ENCODE measurements at places on chromosomes 4 and X.

GRCh38 chr4:155774033-155774432 is 15.2 kb downstream of the GUCY1B1 start:
- no peak for DNase-seq

- no peak for DNase-seq
These were observed 104.5 kb upstream of the GATB start for GRCh38 chr4:151865312-151865711.

- DNase-seq: no peak
These were observed 157.1 kb upstream of the FTHL17 start for GRCh38 chrX:31228909-31229308.

GRCh38 chr4:124943938-124944337 is 231.4 kb upstream of the ANKRD50 start:
- no peak for DNase-seq

- no peak for DNase-seq
These were observed 59.5 kb downstream of the CD38 start for GRCh38 chr4:15837591-15837990.

GRCh38 chr4:40227284-40227683 is 30.5 kb downstream of the RHOH start:
- DNase-seq: no peak

DNA sequence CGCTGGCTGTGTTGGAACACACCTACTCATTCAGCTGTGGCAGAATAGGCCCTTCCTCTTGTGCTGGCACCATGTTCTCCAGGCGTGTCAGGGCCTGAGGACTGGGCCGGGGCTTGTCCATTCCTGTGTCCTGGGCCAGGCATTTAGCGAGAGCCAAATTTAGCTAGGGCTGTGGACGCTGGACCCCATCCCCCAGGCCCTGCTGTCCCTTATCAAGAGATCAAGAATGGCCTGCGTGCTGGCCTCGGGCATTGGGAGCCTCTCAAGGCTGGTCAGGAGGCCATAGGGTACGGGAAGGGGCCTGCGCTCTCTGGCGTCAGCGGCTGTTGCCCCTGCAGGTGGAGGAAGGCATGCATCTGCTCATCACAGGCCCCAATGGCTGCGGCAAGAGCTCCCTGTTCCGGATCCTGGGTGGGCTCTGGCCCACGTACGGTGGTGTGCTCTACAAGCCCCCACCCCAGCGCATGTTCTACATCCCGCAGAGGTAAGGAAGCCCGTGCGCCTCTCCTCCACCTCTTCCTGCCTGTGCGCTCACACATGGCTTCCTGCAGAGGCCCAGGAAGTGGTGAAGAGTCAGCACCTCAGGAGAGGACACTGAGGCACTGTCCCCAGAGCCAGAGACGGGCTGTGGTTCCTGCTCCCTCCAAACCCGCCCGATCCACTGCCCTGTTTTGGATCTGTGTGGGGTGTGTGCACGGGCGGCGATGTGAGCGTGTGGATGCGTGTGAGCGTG is 15.3 kb downstream of the ABCD1 start:
- DNase-seq: no peak

DNA sequence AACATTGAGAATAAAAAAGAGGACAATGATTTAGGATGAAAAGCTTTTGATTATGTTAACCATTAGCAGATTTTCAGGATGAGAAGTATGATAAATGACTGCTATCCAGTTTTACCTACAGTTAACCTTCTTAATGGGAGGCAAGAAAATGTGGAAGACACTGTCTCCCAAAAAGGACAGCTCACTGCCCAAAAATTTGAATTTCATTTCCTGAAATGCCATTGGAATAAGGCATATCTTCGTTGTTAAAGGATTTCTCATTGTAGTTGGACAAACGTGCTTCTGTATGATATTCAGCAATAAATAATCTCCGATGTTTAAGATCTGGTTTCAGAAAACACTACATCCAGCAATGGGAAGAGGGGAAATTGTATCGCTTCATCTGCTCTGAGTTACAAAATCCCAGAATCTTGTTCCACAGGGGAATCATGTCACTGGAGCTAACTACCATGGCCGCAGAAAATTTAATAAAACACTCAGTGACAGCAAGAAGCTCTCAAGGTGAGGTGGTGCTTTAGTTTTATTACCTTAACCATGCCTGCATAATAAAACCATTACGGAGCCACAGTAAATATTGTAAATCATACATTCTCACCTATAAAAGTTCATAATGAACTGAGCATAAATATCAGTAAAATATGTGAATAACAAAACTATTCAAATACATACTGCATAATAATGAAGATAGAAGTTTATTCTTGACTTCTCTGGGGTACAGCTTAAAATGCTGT is 552.3 kb downstream of the PCDH7 start:
- no peak for DNase-seq

- no peak for DNase-seq
These were observed 3.4 kb downstream of the MAGEE2 start for GRCh38 chrX:75781611-75782010.

DNA sequence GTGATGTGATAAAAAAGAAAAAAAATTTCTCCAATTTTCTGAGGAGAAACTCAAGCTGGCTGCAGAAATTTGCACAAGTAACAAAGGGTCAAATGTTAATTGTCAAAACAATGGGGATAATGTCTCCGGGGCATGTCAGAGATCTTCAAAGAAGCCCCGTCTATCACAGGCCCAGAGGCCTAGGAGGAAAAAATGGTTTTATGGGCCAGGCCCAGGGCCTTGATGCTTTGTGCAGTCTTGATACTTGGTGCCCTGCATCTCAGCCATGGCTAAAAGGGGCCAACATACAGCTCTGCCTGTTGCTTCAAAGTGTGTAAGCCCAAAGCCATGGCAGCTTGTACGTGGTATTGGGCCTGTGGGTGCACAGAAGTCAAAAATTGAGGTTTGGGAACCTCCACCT is 961.0 kb downstream of the FAM133A start:
- no peak for DNase-seq

GRCh38 chr4:183700407-183700806 is 41.3 kb downstream of the TRAPPC11 start:
- DNase-seq: no peak

DNA sequence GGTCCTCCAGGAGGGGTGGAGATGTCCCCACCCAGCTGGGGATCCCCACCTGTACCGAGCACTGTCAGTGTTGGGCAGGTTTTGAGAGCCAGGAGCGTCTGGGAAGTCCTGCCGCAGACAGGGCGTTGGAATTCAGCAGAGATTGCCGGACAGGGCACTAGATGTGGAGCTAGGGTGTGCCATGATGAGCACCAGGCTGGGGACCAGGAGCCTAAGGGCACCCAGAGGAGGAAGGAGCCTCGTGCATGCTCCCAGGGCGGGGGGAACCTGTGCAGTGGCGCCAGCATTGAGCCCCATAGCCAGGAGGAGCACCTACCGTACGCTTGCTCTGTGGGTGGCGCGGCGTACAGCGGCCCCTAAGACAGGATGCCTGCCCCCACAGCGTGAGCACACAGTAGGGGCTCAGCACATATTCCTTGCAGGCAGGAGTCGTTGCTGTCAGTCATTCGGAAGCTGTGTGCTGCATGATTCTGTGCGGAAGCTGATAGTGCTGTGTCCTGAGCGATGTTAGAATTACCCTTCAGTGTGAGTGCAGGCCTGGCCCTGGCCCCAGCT is 18.8 kb upstream of the TADA2B start:
- no peak for DNase-seq

DNA sequence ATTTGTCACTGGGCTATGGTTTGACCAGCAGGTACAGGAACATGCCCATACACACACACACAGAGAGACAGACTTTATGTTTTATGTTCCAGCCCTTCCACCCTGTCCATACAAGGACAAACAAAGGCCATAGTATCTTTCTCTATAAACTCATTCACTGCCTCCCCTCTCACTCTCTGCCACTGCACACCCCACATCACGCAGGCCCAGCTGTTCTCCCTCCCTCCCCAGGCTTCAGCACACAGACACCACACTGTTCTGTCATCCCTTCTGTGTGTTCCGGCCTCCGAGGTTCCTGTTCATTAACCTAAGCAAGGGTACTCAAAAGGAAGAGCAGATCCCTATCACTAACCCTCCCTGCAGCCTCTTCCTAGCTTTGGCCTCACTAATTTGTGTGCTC is 17.8 kb downstream of the LAS1L start:
- DNase-seq: no peak

DNA sequence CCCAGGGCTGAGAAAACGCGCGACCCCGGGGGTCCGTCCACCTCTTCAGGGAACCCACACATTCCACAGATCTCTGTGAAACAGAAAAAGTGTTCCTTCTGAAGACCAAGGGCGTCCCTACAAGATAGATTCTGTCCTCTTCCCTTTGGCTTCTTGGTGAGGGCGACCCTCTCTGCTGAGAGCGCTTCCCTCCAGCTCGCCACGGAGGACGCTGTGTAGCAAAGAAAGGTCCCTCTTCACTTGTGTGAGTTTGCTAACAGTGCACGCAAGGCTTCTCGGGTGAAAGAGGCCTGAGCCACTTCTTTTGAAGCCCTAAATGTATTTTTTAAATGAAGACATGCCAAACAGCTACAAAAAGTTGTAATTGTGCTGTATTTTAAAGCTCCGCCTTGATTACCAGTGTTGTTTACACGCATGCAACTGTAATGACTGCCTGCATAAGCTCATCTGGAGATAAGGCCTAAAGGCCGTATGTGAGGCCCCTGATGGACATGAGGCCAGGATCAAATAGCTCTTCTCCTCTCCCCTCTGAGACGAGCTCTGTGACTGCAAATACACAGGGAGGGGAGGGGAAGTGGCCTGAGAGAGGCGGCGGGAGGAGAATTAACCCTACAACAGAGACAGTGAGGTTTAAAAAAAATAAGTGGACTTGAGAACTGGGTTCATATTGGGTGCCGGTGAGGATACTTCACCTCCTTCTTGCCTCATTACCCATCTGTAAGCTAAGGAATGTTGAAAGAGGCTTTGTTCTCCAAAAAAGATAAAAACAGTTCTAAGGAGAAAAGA is 95.5 kb downstream of the SOWAHB start:
- DNase-seq: no peak

- DNase-seq: no peak
These were observed 25.0 kb downstream of the COQ2 start for GRCh38 chr4:83259586-83259985.

- DNase-seq: no peak
These were observed 165.3 kb upstream of the PPP1R2C start for GRCh38 chrX:42943051-42943974.

DNA sequence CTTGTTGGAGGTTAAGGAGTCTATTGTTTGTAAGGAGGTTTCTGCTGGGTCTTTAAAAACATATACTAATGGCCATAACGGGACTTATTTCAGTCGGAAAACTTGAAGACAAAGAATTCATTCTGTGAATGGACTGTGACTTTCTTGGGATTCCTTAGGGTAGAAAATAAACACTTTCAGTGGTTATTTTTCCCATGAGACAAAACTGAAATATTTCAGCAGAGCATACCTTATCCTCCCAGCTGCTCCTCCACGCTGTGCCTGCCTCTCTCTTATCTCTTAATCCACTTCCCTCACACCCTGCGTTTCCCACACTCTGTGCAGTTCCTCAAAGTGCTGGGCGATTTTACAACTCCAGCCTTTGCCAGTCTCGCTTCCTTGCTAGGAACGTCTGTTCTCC is 47.1 kb upstream of the SORBS2 start:
- no peak for DNase-seq

GRCh38 chr4:81165861-81166430 is 49.1 kb downstream of the PRKG2 start:
- DNase-seq: no peak

DNA sequence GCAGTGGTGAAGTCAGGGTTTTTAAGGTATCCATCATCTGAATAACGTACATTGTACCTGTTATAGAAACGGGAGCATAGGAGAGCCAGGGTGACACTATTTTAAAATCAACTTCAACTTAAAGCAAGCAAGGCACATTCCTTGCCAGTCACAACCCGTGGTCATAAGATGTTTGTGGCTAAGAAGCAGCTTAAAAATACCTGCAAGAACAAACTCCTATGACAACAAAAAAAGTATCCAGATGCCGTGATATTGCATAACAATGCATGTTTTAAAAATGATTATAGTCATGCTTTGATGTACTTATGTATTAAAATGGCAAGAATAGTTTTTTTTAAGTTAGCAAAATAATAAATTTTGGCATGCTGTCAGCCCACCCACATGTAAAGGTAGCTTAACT is 16.5 kb upstream of the SYNPO2 start:
- DNase-seq: no peak

- DNase-seq: peak; percentile 52
These were observed 626.6 kb downstream of the MID1IP1 start for GRCh38 chrX:39427906-39428305.

- DNase-seq: no peak
These were observed 208.0 kb downstream of the RELL1 start for GRCh38 chr4:37478151-37478550.

- peak; percentile 75 for DNase-seq
These were observed 65.3 kb upstream of the FAM120C start for GRCh38 chrX:54248309-54248708.

DNA sequence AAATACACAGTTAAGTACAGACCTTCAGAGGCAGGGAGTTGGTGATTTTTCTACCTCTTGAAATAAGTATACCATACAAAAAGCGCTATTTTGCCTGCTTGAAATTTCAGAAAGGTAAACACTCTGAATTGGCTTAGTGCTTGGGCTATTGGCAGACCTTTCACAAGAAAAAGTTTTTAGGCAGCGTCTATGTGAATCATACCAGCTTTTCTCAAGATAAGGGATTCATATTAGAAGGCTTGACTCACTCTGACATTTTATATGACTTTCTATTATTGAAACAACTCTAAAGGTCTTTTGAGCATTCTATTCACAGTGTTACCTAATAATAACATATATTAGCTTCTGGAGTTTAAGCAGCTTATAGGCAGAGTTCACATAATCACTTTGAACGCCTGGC is 286.4 kb upstream of the FAT1 start:
- no peak for DNase-seq

GRCh38 chr4:117971403-117971802 is 62.9 kb upstream of the NDST3 start:
- no peak for DNase-seq

GRCh38 chrX:129750971-129751370 is 12.2 kb downstream of the XPNPEP2 start:
- DNase-seq: no peak

DNA sequence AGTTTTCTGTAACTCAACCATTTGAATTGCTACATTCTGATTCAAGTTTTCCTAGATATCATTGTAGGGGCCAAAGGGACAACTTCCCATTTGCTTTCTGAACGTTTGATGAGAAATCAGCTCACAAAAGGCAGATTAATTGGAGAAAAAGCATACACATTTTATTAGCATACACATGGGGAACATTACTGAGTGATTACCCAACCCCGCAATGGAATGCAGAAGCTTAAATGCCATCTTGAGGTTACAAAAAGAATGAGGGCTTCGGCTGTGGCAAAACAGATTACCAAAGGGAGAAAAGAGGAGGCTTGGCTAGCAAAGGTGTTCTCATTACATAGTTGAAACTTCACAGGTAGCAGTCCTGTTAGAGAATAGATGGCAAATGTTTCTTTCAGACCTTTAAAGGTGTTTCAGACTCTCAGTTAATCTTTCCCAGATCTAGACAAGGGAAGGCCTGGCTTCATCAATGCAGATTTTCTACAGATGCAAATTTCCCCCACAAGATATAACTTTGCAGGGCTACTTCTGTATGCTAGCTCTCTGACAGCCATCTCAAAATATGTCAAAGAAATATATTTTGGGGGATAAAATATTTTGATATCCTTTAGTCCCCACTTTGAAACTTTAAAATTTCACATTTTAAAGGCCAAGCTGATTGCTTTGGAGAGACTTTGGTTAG is 26.5 kb upstream of the HERC6 start:
- DNase-seq: no peak

GRCh38 chr4:145871209-145871608 is 67.4 kb downstream of the ZNF827 start:
- DNase-seq: no peak
